ENCODE measurements at places on chromosomes 6 and 20.

DNA sequence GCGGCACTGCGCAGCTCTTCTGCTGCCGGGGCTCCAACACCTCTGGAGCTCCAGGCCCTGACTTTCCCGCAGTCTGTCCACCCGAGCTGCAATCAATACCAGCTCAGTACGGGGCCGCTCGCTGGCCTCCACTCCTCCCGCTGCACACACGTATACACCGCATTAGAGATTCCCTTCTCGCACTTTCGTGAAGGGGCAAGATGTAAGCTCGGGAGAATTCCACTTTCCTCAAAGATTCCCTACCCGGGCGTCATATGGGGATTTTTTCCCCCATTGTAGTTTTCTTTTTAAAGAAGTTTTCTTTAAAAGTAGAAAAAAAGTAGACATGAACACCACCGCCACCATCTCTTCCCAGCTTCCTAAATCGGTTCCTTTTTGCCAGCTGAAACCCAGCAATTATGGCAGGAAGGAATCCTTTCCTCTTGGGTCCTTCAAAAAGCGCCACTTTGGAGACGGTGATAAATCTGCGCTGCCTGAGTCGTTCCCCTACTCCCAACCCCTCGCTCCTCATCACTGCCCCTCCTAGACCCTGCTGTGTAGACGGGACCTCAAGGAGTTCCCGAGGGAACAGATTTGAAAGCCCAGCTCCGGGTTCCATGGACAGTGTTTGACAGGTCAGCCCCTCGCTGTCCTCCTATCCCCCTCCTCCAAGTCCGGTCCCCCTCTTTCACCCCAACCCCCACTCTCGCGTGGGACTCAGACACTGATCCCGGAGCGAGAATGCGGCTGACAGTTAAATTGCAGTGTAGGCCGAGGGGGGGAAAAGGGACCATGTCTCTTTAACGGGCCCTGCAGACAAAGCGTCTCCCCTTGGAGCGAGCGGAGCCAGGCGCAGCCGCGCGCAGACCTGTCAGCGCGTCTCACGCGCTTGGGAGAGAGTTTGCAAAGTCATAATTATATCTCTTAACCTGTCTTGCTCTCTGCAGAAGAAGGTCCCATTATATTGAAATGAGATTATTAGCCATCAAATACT, 39.5 kb downstream of the NCR2 start:
- DNase-seq = no peak

DNA sequence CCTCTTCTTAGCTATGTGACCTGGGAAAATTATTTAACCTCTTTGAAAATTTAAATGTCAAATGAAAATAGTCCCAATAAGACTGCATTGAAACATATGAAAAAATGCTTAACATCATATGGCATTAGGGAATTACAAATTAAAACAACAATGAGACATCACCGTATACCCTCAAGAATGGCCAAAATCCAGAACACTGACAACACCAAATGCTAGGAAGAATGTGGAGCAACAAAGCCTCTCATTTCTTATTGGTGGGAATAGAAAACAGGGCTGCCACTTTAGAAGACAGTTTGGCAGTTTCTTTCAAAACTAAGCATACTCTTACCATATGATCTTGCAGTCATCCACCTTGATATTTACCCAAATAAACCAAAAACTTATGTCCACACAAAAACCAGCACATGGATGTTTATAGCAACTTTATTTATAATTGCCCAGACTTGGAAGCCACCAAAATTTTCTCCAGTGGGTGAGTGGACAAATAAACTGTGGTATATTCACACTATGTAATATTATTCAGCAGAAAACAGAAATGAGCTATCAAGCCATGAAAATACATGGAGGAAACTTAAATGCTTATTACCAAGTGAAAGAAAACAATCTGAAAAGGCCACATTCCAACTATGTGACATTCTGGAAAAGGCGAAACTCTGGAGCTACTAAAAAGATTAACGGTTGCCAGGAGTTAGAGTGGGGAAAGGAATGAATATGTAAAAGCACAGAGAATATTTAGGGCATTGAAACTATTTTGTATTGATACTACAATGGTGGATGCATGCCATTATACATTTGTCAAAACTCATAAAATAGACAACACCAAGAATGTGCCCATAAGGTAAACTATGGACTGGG, 459.9 kb downstream of the GRIK2 start:
- DNase-seq = no peak

DNA sequence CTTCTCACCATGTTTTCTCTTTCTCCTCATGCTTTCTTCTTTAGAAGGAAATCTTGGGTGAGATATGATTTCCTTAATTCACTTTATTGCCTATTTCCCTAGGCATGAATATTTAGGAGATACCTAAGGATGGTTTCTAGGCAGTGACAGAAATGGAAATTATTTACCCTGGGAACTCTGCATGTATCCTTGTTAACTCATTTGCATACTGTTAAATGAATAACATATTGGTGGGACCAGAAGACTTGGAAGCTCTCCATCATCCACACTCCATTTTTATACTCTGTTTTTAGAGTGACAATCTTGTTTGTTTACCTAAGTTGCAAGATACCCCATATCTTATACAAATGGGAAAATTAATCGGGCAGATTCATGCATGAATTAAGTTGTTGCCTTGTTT, 285.7 kb downstream of the RNF144B start:
- no peak for DNase-seq

GRCh38 chr20:21159658-21160380, 33.9 kb downstream of the KIZ start:
- DNase-seq = no peak

DNA sequence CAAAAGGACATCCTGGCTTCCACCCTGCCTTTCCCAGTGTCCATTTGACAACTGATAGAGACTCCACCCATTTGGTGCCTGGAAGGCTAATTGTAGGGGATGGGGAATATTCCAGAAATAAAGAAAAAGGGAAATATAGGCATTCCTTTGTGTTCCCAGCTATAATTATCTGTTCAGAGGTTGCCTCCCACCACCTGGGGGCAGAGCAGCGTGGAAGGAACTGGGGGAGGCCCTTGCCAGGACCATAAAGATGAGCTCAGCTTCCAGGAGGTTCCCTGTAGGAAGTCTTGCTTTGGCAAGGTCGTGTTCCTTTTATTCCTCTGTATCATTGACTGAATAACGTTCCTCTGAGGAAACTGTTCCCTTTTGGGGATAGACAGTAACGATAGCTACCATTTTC, 214.7 kb downstream of the TFAP2C start:
- DNase-seq = no peak

- no peak for DNase-seq
These were observed 920 bp downstream of the ZBTB12 start for GRCh38 chr6:31900917-31901414.

DNA sequence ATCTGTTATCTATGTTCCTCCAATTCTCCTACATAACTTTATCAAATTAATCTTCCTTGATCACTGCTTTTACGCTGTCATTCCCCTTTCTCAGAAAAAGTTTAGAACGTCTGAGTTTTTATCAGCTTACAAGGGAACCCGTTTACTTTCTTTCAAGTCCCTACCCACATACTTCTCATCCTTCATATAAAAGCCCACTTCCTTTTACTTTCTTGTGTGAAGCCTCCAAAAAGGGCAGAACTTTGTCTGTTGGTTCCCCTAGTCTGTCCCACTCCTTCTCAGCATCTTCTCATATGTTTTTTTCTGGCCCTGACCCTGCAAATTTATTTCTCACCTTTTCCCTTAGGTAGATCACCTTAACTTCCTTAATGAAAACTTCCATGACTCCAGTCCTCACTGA, 106.1 kb downstream of the TFAP2B start:
- no peak for DNase-seq

DNA sequence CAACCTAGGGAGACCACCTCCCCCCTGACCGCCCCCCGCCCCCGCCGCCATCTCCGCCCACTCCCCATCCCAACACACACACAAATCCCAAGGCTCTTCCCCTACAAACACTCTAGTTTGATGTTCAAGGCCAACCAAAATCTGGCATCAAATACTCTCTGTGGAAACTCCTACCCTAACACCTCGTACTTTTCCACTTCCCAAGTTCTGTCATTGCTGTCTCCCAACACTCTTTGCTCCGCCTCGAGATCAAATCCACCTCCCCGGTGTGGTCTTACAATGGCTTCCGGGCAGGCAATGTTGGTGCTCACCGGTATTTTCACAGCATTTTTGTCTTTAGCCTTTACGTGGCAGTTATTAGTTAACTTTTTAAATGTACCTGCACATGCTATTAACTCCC, 4.8 kb upstream of the QKI start:
- no peak for DNase-seq

- no peak for DNase-seq
These were observed 169.4 kb downstream of the TAF4 start for GRCh38 chr20:61896058-61896961.

- no peak for DNase-seq
These were observed 561.6 kb upstream of the CHD6 start for GRCh38 chr20:42179768-42180167.

GRCh38 chr6:70973604-70974003, 16.7 kb upstream of the B3GAT2 start:
- no peak for DNase-seq

DNA sequence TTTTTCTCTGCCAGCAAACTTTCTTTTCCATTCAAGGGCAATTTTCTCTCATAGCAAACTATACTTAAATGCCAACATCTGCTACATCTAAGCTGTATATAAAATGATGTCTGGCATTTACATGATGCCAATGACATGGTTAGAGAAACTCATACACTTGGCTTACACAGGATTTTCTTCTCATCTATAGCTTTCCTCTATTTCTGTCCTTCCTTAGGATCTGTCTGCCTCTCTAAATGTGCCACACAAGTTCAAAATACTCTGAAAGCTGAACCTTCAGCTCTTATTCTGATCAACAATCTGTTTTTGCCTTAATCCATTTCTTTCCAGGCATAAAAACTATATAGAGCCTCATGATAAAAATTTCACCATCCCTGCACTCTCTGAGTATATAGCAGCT, 290.9 kb upstream of the RNF217 start:
- no peak for DNase-seq

- DNase-seq = no peak
These were observed 423.1 kb upstream of the RNF217 start for GRCh38 chr6:124539096-124539495.

DNA sequence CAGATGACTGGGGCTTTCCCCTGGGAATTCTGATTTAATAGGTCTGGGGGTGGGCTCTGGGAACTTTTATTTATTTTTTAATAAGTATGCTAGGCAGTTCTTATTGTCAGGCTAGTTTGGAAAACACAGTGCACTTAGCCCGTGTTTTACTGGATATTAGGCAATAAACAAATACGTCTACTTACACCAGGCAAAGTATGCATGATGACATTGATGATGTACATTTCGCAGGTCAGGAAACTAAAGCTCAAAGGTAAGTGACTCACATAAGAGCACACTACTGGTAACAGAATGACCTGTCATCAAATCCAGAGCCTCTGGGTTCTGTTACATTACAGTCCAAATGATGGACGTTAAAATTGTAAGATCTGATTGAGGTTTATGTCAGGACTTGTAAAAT, 144.4 kb upstream of the EXOC2 start:
- DNase-seq = no peak

DNA sequence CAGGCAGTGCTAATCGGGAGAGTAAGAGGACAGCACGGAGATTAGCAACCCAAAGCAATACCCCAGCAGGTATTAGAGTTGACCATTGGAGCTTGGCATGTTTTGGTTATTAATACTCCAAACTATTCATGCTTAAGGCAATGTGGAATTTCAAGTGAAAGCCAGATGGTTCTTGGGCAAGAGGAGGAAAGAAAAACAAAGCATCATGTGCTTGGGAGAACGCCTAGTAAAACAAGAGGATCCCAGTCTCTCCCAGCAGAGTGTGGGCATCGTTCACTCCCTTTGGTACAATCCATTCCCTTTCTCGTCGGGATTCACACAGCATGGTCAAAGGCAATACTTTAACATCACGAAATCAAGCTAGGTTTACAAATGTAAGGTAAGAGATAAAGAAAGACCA, 349.8 kb downstream of the PRKN start:
- DNase-seq = no peak

Measured in stimulated activated CD4-positive, alpha-beta T cell treated with anti-CD3 and anti-CD28 coated beads, Interleukin-15, amount 100 ng/mL, for 1 hour (primary cell).